ENCODE measurements at places on chromosomes 5 and 9.

DNA sequence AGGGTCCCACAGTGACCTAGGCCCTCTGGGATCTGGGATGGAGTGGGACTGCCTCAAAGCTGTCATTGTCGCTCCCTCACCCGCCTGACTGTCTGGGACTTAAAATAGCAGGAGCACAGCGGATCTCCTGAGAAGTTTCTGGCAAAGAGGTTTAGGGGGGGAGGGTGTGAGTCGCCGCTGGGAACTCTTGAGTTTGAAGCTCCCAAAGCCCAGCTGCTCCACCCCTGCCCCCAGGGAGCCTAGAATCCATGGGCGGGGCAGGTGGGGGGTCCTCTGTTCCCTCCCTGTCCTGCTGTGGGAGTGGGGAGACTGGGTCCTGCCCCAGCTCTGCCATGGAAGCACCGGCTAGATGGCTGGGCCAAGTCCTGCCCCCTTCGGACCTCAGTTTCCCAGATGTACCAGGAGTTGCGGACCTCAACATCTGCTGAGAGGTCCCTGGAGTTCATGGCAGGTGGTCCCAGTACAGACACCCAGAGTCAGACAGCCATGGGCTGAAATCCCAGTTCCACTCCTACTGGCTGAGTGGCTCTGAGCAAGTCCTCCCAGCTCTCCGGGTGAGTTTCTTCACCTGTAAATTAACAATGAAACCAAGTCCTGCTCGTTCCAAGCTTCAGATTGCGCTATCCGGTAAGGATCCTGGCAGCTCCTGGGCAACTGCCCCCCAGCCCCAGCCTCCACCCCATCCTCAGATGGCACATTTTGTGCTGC, 985 bp upstream of the WDR38 start:
- DNase-seq = no peak

- DNase-seq = no peak
Observed at GRCh38 chr5:6083311-6083978, 294.9 kb downstream of the MED10 start.

DNA sequence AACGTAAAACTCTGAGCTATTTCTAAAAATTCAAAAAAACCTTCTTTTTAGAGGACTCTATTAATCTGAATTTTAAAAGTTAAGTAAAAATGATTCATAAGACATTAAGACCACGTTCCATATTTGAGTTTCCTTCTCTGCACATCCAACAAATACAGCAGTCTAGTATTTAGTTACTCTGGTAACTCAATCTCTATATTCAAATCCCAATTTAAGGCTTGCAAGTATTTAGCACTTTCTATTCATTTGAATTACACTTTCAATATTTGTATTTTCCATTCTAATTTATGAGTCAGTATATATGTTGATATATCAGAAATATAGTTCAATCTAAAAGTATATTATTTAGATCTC, 17.7 kb downstream of the RFX3 start:
- DNase-seq = no peak

- no peak for DNase-seq
Observed at GRCh38 chr9:127030814-127031740, 91.4 kb downstream of the ANGPTL2 start.

GRCh38 chr5:69170495-69170894, 3.5 kb downstream of the CCNB1 start:
- no peak for DNase-seq

DNA sequence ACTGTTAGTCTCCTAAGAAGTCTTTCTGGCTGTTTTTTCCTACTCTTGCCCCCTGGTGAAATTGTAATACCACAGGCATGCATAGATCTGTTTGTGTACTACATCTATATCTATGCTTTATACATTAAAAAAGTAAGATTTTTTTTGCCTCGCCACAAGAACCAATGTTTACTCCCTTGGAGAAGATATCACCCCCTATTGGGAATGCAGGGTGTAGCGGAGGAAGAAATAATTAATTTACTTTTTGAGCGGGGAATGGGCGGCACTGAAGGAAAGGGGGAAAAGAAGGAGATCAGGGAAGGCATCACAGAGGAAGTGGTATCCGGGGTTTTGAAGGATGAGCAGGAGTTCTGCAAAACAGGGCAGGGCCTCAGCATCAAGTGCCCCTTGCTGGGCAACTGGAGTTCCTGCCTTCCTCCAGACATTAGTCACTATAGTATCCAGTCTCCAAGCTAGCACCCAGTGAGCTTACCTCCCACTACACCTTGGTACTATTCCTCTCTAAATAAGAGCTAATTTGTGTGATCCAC, 134.9 kb downstream of the GABBR2 start:
- DNase-seq = no peak

DNA sequence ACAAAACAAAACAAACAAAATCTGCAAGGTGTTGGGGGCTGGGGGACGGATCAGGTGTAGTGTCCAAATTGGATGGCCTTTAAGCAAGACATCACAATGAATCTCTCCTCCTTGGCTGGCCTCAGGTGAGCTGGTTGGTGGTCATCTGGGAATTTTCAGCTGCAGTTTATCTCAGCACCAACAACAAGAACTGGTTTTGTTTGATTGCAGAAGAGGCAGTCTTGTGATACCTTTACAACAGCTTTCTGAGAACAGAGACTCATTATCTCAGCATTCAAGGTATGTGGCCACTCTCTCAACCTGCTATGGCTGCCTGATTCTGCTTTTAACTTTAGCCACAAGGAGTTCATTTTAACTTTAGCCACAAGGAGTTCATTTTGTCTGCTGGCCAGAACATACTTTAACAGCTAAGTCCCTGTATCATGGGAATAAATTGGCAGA, 1543.4 kb downstream of the EFNA5 start:
- DNase-seq = no peak

DNA sequence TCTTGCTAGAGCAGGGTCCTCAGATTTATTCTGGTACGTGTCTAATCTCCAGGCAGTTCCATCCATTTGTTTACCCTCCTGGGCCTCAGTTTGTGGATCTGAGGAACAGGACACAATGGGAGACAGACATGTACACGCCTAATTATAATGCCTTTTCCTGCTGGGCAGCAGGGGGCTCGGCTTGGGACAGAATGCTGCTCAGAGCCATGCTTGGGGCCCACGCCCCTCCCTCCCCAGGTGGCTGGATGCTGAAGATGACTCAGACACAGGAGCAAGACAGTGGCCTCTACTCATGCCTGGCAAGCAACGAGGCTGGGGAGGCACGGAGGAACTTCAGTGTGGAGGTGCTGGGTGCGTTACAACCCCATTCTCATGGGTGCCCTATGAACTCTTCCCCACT, 72.7 kb upstream of the ASS1 start:
- no peak for DNase-seq

DNA sequence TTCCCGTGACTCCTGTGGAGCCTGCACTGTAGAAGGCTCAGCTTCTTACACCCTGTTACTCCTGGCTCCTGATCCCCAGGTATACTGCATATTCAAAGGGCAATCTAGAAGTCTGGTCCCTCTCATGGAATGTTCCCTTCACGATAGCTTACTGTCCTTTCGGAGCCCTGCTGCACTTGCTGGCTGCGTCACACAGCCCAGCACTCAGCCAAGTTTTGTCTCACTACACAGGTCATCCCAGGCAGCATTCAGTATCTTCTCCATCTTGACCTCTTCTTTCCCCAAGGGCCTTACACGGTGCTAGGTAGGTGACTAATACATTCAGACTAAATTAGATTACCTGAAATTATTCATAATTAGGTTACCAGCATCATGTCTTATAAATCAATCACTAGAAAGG, 123.7 kb downstream of the WDR41 start:
- no peak for DNase-seq

- DNase-seq = no peak
Observed at GRCh38 chr9:36192196-36192595, 1.5 kb downstream of the CLTA start.

GRCh38 chr9:88685966-88686365, 151.0 kb downstream of the NXNL2 start:
- DNase-seq = no peak

All from SIG-M5 (cell line).